Peyer's patch (tissue), 4 donors: ENCODE measurements at places on chromosomes 13 and 19.

DNA sequence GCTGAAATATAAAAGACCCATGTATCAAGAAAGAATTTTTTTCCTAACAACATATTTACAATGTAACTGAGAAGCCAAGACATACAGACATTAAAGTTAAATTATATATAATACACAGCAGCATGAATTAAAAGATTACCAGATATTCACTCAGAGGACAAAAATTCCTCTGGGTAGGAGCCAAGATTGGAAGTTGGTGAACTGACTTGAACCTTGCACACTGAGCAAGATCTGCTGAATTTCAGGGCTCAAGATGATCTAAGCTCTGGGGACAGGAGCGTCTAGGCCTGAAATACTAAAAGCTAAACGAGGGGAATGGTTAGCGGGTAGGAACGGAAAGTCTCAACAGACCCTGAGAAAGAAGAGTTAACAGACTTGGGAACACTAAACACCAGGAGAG lies 8.5 kb downstream of the FOXO1 start:
- DNase-seq = no peak

GRCh38 chr13:19862481-19863313 lies 752 bp downstream of the ZMYM5 start:
- peak; percentile 59 for DNase-seq

DNA sequence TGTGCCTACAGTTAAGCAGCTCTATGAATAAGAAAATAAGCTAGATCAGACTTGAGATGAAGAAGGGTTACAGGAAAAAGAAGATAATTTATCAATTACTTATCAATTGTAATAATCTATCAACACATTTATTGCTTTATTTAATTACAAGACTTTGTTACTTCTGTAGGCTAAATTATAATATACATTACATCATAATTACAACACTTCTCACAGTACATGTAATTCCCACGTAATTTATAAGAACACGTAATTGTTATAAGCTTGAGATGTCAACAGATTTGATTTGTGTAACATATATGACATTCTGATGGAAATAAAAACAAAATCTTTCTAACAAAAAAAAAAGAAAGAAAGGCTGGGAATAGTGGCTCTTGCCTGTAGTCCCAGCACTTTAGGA lies 36.8 kb downstream of the NEK5 start:
- no peak for DNase-seq

- DNase-seq = no peak
Measured at GRCh38 chr13:31413516-31413915, 213.7 kb downstream of the B3GLCT start.

GRCh38 chr13:66508153-66508909 lies 721.8 kb downstream of the PCDH9 start:
- no peak for DNase-seq

- DNase-seq = no peak
Measured at GRCh38 chr19:10306327-10306726, 3.3 kb downstream of the ZGLP1 start.

GRCh38 chr13:33362986-33363727 lies 77.6 kb upstream of the STARD13 start:
- DNase-seq = no peak

DNA sequence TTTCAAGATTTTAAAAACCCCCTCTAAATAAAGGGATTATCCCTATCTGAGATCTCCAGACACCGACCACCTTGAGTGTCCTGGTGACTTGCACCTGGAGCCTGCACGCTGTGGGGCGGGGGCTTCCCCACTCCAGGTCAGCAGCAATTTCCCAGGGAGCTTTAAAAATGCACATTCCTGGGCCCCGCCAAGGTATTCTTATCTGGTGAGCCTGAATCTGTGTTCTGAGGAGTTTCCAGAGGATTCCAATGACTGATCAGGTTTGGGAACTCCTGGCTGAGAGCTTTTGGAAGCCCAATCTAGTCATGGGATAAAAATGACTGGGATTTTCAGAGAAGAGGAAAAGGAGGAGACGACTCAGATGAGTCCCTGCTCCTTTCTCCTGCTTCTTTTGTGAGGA lies 66.1 kb downstream of the FGF9 start:
- no peak for DNase-seq

DNA sequence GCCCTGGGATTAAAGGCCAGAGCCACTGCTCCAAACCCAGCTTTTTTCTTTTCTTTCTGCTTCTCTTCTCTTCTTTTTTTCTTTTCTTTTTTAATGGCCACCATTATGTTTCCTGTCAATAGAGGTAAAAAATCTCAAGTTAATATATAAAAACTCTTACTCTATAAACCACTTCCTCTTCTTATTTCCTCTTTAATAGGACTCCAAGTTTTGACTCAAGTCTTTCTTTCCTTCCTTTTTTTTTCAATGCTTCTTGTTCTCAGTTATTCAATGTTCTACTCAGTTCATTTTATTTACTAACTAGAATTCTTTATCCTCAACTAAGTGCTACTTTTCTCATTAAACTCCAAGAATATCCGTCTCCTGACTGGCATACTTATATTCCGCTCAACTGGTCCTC lies 27.1 kb upstream of the MYCBP2 start:
- DNase-seq = no peak

DNA sequence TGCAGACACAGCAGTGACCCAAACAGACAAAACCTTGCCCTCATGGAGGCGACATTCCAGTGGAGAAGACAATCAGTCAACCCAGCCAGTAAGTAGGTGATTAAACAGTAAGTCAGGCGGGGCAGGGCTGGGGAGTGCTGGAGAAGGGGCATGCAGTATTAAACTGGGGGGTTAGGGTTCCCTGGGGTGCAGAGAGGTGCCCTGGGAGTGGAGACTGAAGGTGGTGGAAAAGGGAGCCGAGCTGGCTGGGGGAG lies 31.2 kb upstream of the FXYD3 start:
- no peak for DNase-seq

- DNase-seq = no peak
Measured at GRCh38 chr13:39110518-39111097, 72.4 kb downstream of the NHLRC3 start.
